ENCODE measurements at places on chromosomes 6 and 20.

DNA sequence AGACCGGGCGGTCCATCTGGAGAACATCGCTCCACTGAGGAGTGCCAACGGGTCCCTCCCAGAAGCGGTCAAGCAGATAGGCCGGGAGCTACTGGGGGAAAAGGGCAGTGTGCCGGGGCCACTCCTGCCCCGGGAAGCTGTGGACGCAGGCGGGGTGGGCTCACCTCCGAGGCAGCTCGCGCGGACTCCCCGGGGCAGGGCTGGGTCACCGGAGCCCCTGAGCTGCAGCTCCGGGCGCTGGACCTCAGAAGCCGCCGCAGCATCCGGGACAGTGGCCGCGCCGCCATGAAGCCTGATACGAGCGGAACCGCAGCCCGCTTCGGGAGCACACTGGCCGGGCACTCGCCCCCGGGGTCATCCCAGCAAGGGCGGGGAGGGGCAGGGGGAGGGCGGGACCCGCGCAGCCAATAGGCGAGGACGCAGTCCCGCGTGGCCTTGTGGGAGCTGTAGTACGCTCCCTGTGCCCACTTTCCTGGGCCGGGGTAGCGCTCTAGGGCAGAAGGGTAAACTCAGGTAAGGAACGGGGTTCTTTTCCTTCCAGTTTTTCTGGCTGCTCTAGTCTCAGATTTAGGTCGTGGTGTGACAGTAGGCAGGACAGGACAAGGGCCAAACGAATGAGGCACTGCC lies at the start of gene MOCS1:
Gene MOCS1, minus strand, starts transcription at position 332 of the 627 bp plus-strand sequence. Its CDS starts 45 bp downstream, at position 287.
- DNase-seq, result peak; percentile 24

DNA sequence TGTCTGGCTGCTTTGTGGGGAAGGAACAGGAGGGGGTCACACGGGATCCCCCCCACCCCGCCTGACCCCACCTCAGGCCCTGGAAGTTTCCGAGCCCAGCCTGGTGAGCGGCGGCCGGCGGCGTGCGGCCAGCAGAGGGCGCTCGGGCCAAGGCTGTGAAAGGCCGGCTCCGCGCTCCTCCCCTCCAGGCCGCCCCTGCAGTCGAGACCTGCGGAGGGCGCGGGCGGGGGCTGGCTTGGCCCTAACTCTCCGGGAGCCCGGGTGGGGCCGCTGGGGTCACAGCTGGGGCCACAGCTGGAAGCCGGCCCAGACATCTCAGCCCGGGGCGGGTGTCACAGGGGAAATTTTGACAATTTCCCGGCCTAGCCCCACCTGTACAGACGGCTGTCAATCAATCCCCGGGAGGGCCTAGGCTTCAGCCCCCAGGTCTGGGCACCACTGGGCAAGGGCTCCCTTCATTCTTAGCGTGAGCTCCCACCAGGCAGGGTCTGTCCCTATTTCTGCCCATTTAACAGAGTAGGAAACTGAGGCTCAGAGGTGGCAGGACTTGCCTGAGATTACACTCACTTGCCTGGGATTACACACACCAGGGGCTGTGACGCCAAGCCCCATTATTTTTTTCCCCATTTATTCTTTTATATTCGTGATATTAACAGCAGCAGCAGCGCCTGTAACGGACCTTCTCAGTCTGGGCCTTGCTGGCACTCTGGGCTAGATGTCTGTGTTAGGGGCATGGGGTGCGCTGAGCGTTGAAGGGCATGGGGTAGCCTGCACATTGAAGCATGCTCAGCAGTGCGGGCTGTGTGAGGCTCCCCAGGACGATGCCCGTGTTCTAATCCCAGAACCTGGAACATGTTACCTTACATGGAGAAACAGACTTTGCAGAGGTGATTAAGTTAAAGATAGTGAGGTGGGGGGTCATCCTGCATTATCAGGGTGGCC lies 23.0 kb downstream of the ZBP1 start:
- peak; percentile 81 for DNase-seq

- no peak for DNase-seq
Measured at GRCh38 chr6:22794844-22795243, 225.5 kb downstream of the HDGFL1 start.

DNA sequence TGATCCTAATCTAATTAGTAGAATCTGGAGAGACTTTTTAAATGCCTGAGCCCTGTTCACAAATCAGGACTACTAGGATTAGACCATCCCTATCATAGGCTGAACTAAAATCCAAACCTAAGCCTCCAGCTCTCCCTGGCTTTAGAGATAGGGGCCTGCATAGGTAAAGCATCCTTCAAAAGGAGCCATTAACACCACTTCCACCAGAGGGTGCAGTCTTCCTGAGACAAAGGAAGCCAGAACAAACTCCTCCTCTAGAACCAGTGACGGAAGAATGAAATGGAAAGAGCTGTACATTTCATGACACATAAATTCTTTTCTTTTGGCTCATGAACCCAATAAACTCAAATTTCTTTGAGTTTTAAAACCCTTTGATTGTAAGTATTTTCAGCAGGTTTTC lies 291.2 kb upstream of the ADGRB3 start:
- DNase-seq, result peak; percentile 31

- no peak for DNase-seq
Measured at GRCh38 chr6:116400328-116400727, 29.6 kb downstream of the DSE start.

- no peak for DNase-seq
Measured at GRCh38 chr6:43096451-43097097, 20.5 kb downstream of the PTK7 start.

GRCh38 chr20:50721881-50722281 lies 9.5 kb upstream of the PARD6B start:
- no peak for DNase-seq

GRCh38 chr20:24402188-24402587 lies 67.2 kb upstream of the SYNDIG1 start:
- DNase-seq, result no peak

- DNase-seq, result no peak
Measured at GRCh38 chr20:3486850-3487249, 16.0 kb downstream of the ATRN start.

DNA sequence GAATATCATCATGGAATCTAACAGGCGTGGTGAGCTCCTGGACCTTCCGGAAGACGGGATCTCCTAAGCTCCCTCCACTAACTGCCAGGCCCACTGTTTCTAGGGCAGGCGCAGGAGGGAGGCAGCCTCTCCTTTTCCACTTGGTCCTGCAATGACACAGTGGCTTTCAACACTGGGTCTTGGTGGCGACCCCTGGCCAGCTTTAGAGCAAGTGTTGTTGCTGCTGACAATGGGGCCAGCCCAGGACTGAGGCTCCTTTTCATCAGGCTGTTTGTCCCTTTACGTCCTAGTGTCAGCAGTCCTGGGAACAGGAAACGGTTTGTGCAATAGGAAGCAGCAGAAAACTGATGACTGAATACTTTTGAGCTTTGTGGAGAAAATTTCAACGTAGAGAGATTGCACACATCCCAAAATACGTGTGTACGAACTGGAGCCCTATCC lies 9.7 kb upstream of the QKI start:
- peak; percentile 98 for DNase-seq

- DNase-seq, result peak; percentile 69
Measured at GRCh38 chr6:122730775-122731386, 48.6 kb upstream of the FABP7 start.

- no peak for DNase-seq
Measured at GRCh38 chr20:57580478-57581201, 19.7 kb downstream of the PCK1 start.

DNA sequence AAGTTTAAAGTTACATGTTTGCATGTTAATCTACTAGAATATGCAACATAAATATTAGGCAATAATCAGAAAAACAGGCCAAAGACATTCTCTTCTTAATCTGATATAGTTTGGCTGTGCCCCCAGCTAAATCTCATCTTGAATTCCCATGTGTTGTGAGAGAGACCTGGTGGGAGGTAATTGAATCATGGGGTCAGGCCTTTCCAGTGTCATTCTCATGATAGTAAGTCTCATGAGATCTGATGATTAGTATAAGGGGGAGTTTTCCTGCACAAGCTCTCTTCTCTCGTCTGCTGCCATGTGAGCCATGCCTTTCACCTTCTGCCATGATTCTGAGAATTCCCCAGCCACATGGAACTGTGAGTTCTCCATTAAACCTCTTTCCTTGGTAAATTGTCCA lies 1241.7 kb upstream of the ADGRB3 start:
- no peak for DNase-seq

DNA sequence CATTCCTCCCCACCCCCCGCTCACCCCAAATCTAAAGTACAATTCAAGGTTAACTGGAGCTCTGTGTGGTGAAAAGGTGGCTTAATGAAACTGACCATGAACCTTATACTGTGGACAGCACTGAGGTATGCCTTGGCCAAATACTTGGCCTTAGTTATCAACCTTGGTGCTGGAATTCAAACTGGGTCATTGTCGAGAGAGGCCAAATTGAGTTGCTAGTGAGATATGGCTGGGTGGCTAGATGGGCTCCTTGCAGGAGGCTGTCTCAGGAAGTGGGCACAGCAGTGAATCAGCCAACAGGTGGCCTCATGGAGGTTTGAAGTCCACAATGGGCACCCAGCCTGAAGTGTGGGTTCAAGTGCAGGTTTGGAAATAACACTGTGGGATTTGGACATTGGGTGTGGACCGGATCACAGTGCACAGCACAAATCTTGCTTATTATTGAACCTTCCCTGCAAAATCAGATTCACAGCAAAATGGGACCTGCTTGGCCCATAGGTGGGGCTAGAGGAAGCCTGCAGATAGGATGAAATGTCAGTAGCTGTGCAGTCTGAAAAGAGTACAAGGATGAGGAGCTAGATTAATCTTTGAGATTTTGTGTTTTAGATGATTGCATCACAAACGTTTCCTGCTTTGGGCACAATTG lies 5.6 kb upstream of the BTBD3 start:
- peak; percentile 14 for DNase-seq

DNA sequence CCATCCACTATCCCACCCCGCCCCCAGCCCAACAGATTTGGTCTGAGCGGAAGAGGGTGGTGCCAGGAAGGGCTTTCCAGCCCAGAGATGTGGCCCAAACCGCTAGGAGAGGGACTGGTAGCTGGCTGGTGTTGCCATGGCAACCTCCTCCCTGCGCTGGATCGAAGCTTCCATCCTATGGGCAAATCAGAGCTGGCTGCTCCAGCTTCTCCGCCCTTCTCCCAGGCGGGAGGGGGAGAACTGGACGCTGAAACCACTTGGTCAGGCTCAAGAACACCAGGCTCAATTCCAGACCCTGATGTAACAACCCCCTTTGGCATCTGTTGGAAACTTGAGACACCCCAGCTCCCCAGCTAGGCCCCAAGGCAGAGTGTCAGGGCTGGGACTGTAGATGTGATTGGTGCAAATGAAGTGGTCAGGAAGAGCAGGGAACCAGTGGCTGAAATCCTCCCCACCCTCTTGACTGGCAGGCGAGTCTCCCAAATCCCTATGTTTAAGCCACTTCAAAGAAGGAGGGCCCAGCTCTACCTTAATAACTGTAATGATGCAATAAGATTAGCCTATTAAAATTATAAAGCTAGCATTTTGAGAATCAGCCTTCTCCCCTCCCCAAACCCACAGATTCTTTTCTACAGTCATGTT lies 4.2 kb downstream of the RIMS4 start:
- no peak for DNase-seq

DNA sequence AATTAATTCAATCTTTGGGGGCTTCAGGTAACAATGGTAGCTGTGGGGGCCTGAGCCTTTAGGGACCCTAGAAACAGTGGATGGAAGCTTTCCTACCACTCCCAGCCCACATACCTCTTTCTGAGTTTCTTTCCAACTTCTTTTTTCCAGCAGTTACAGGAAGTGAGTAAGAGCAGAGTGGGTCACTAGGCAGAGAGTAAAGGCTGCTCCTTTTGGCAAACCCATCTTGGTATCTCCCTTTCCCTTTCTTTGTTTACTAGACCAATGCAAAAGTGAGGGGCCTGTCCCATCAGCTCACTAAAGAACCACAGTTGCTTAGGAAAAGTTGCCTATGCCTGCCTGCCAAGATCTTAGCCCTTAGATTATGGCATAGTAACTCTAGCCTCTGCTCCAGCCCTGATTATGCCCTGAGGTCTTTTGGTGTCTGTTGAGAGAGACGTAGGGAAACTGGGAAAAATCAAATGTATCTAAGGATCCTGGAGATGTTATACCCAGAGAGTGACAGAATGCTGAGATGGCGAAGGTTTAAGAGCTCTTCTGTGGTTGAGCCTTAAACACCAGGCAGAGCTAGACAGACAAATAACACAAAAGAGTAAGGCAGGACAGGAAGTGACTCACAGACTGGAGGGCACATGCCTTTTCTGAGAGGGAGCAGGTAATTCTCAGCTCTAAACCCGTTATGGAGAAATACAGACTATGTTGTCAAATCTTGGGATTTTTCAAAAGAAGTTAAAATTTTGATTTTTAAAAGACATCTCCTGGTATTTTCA lies 31.3 kb downstream of the TRMT6 start:
- peak; percentile 50 for DNase-seq

DNA sequence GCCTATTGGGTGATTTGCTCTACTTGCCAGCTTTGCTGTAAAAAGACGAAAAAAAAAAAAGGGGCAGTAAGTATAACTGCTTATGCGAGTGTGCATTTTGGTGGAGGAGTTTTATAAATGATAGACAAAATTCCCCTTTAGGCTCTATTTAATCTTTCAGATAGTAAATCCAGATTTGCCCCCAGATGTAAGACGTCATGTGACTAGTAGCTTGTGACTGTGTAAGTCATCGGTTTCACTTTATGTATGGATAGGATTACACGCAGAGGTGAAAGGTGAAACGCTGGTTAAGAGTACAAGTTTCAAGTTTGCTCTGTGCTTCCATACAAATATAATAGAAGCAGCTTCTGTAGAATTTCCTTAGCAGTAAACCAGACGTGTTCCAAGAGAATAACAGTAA lies 7.9 kb downstream of the RAB32 start:
- DNase-seq, result no peak

- no peak for DNase-seq
Measured at GRCh38 chr6:160198606-160199211, 59.9 kb downstream of the SLC22A2 start.

GRCh38 chr6:109662192-109662591 lies 28.8 kb downstream of the AK9 start:
- no peak for DNase-seq

DNA sequence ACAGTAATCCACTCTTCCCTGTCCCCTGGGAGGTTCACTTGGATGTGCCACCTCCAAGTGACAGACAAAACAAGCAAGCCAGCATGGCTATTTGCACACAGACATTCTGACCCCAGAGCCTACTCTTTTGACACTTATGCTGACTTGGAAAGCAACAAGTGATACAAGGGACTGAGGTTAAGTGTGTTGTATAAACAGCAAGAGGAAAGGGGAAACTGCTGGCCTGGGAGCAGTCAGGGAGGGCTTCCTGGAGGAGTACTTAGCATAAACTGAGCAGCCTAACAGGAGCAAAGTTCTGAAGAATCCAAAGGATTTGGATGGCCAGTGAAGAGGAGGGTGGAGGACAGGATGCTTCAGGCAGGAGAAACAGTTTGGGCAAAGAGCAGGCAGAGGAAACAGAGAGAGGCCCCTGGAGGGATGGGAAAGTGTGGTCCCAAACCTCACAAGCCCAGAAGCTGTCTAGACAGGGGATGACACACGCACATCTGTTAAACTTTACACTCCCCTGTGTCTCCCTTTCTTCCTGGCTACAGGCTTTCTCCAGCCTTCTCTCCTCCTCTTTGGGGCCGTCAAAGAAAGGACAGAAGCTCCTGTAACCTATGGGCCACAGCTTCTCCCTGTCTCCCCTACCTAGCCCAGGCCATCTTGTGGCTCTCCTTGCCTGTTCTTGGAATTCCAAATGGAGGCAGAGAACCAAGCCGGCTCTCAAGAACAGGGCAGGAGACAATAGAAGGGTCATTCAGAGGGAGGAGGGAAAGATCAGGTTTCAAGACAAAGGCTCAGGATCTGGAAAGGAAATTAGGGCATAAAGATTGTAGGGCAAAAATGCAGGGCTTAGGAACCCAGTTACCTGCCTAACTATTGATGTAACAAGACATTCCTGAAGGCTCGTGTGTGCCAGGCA lies 19.3 kb downstream of the SULF2 start:
- peak; percentile 56 for DNase-seq
